ENCODE measurements at places on chromosomes 7 and 10.

DNA sequence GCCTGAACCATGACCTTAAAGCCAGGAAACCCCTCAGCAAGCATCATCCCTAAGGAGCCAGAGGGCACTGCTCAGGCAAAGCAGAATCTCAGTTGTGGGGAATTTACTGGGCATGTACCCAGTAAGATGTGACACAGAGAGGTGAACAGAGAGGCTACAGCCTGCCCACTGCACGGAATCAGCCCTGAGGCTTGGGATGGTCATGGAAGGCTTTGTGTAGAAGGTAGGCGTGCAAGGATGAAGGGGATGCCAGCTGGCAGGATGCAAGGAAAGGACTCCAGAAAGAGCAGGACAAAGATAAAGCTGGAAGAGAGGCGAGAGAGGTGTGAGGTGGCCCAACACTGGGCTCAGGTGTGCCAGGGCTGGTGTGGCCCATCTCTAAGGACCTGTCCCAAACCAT, 2.4 kb upstream of the AIFM2 start:
- no peak for DNase-seq

- DNase-seq, result no peak
These were observed 6.2 kb upstream of the STARD3NL start for GRCh38 chr7:38171623-38172391.

DNA sequence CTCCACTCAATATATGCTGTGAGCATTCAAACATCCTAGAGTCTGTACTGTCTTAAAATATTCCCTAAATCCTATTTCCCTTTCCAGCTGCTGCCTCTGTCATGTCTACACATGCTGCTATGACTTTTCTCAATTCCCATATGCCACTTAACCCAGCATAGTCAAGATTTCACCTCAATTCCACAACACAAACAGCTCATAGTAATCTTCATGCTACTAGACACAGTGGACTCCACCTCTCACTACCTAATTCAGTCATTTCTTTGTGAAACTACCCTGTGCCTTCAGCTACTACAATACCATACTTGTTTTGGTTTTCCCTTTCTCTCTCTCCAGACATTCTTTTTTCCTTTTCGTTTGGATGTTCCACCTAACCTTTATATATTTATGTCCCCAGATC, 45.5 kb downstream of the GSAP start:
- no peak for DNase-seq

- no peak for DNase-seq
These were observed 285.9 kb upstream of the NEBL start for GRCh38 chr10:21183025-21183424.

GRCh38 chr10:83332690-83333089, 806.6 kb upstream of the GHITM start:
- no peak for DNase-seq

DNA sequence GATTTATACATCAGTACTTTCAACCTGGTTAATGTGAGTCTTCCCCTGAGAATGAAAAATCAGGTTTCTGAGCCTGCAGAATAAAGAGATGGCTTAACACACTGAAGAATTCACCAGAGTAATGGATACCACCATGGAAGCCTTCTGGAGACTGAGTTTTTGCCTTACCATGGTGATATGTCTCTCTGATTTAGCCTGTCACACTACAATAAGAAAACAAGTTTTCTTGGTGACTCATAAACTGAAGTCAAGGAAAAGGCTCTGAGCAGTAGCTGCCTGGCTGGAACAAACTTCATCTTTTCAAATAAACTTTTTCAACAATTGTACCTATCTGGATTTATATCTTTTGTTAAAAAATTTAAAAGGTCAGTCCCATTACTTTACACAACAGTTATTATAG, 229.0 kb downstream of the PRPF18 start:
- DNase-seq, result no peak

DNA sequence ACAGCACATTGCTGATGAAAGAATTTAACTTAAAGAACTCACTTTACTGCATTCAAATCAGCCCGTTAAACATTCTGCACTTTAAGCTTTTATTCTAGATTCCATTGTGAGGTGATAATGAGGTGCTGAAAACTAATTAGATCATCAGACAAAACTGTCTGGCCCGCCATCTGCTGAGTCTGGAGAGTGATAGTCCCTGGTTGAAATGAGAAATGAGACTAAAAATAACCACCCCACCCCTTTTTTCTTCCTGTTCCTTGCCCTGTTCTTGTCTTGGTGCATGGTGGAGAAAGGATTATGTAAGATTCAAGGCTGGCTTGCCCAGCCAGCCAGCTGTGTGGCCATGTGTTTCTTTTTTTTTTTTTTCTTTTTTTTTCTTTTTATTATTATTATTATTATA, 277.0 kb upstream of the COBL start:
- no peak for DNase-seq

- no peak for DNase-seq
These were observed 16.4 kb upstream of the SRRM3 start for GRCh38 chr7:76185187-76185896.

GRCh38 chr10:69457771-69458237, 6.5 kb downstream of the TSPAN15 start:
- DNase-seq, result no peak

DNA sequence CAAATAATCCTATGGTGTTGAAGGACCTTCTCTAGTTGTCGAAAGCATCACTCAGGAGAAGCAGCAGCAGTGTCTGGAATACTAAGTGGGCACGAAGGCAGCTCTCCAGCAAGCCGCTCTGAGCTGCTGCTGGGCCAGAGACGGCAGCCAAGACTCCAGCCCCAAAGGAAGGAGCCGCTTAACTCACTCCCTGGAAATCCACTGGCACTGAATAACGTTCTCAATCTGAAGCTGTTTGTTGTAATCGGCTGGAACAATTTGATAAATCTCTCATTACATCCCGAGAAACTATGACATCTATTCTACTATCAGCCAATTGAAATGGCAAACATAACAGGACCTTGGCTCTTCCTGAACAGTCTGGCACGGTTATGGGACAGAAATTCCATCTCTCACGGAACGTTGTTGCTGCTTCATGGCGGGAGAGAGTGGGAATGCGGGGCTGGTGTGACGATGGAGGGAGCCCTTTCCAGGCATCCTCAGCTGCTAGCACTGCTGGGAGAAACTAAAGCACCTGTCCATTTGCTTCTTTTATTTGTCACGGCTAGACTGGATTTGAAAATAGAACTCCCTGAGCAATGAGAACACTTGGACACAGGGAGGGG, 331.5 kb upstream of the RNF32 start:
- no peak for DNase-seq

- DNase-seq, result peak; percentile 71
These were observed 498 bp downstream of the NDST2 start for GRCh38 chr10:73810735-73811465.

DNA sequence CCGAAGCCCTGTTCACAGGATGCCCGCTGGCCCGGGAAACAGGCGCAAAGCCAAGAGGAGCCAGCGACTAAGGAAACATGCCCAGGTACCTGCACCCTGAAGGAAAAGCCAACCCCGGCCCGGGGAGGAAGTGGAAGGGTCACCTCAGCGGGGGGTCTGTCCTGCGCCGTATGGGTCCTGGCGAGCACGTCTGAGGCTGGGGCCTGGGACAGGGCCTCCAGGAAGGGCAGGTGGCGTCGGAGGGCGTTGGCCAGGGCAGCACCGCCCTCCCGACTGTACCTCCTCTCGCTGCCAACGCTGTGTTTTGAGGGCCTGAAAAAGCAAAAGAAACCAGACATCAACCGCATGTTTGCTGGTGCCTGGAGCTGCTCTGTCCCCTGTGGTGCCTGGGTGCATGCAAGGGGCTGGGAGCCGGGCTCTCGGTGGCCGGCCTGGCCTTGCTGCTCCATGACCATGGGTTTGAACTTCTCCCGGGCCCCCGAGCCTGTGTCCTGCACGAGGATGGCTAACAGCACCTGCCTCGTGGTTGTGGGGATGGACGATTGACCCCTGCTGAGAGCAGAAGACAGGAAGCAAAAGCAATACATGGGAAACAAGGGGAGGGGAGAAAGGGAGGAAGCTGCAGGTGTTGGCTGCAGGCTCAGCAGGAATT, 395.3 kb downstream of the PTPRN2 start:
- no peak for DNase-seq

DNA sequence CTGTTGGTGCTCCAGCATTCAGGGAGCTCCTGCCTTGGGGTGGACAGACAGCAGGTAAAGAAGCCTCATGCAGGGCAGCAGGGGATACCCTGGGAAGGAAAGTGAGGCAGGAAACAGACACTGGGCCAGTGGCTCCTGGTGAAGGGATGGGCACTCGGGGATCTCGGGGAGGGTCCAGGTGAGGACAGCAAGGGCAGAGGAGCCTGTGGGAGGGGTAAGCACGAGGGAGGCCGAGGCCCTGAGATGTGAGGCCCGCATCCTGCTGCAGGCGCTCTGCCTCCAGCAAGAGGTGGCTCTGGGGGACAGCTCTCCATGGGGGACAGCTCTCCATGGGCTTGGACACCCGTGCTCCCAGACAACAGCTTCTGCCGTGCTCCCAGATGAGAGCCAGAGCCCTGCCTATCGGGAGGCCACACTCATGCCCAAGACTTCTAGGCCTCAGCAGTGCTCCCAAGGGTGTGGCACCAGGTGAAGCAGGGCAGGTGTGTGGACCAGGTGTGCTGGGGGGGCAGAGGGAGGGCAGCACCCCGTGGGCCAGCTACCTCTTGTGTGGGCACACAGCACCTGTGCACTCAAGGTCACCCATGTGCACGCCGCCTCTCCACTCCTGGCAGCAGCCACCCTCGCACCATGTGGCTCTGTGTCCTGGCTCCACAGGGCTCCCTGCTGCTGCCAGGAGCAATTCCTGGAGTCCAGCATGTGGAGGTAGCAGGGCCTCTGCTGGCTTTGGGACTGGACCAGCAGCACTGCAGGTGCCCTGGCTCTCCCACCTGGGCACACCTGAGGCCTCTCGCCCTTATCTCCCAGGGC, 93.6 kb upstream of the INSIG1 start:
- DNase-seq, result no peak

- DNase-seq, result no peak
These were observed 9.8 kb downstream of the RHBDD2 start for GRCh38 chr7:75888464-75889222.

- DNase-seq, result no peak
These were observed 12.2 kb downstream of the AQP1 start for GRCh38 chr7:30923774-30924413.

GRCh38 chr10:69884686-69885085, 83.0 kb downstream of the COL13A1 start:
- DNase-seq, result no peak

All from CD4-positive, alpha-beta T cell treated with Interleukin-17A for 1 hour (primary cell).